ENCODE measurements at places on chromosomes 1 and 21. TPM values are rescaled to one million over a fixed set of nuclear protein-coding genes. Genes with fewer than 3 reads are reported as not detected.

DNA sequence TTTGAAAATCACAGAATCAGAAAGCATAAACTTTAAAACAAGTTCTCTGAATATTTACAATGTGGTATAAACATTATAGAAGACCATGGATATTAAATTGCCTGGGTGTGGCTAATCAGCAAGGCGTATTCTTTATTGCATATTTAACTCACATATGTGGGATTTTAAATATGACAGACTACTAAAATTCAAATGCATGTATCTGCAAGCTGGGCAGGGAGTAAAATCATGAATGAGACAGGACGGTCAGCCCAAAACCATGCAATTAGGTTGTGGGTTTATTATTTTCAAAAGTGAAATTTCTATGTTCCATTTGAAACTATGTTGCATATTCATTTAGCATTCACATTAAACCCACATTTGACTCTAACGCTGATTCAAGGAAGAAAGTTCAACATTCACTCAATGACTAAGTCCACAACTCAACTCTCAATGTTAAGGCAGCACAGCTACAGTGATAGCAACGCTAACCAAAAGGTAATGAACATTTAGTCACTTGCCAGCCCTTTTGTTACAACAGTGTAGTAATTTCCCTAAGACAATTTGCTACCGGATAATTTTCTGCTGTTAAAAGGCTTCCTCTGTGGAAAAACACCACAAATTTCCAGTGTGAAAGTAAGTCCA is 6.3 kb upstream of the SYNJ1 start:
- no peak for DNase-seq

GRCh38 chr1:245160288-245160687 is 5.5 kb downstream of the KIF26B start:
- no peak for DNase-seq

DNA sequence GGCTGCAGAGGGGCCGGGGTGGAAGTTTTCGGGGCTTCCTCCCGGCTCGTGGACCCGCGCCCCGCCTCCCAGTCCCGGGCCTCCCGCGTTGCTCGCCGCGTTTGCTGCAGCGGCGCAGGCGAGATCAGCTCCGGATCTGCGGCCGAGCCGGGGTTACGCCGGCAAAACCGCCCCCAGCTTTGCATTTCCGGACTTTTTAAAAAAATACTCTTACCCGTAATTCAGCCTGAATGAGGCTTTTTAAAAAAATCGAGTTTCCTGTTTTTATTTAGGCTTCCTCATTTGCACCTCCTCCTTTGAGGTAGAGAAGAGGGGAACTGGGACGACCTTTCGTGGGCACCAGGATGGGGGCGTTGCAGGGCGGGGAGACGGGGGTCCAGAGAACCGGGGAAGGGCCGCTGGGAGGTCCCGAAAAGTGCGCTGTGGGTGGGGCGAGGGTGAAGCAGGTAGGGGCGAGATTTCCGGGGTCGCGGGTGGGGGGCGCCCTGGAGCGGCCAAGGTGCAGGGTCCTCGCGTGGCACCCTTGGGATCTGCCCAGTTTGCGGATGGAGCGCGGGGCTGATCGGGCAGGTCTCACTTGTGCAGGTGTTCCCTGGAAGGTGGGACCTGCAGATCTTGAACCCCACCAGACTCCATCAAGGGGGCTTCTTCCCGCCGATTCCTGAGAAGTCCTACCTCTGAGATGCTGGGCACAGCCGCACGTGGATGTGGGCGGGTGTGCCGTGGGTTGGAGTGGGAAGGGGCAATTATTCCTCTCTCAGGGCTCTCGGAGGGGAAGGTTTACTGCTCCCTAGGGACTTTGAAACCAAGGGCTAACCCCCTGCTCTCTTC is 1.1 kb downstream of the PIK3CD start:
- no peak for DNase-seq

VCAM1 gene
- 40.3 TPM for polyA plus RNA-seq

DNA sequence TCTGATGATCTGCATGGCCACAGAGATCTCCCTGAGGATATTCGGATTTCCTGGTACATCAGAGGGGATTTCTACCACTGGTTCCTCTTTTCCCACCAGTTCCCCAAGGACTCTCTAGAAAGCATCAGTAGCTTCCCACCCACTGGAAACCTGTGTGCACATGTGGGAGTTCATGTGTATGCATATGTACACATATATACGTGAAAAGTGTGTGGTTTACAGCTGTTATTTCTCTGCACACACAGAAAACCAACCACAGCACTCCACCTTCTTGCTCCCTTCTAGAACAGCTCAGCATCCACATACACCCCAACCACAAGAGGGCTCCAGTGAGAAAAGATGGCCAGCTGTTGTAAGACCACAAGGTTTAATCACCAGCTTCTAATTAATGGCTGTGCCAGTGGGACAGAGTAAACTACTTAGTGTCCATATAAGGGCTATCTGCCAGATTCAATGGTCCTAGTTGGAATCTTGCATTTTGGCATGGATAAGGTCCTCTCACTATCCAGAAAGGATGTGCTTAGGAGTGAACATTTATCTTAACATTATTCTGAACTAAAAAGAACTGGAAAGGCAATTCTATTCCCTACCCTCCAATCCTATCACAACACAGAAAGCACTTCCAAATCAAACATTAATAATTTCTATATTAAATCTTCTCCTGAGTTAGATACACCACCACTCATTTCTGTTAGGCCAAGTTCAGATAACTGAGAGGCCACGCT is 24.1 kb downstream of the GPR3 start:
- DNase-seq, result no peak

Measured in AG04450 (cell line).